ENCODE measurements at places on chromosomes 7 and 10. TPM values are rescaled to one million over a fixed set of nuclear protein-coding genes. Genes with fewer than 3 reads are reported as not detected.

ACTA2 gene
- total RNA-seq: 480 TPM

HOGA1 gene
- 0.75 TPM for total RNA-seq

NYAP1 gene
- total RNA-seq: 0.38 TPM

HOXA11 gene
- total RNA-seq: not detected

GET4 gene
- 29.1 TPM for total RNA-seq

DOCK4 gene
- 8.4 TPM for total RNA-seq

SYT15B gene
- not detected for total RNA-seq

RASSF4 gene
- 10.6 TPM for total RNA-seq

LDB1 gene
- total RNA-seq: 61.7 TPM

OR2A12 gene
- total RNA-seq: not detected

GSDME gene
- 81.1 TPM for total RNA-seq

MRC1 gene
- not detected for total RNA-seq

PWWP2B gene
- total RNA-seq: 7.0 TPM

CPA2 gene
- not detected for total RNA-seq

ADIRF gene
- 184 TPM for total RNA-seq

PSAP gene
- 1,088 TPM for total RNA-seq

HYAL4 gene
- not detected for total RNA-seq

ABCA13 gene
- total RNA-seq: under 0.01 TPM

CYP3A4 gene
- total RNA-seq: not detected

WNT2 gene
- total RNA-seq: 0.08 TPM

SPDYE1 gene
- not detected for total RNA-seq

FAM107B gene
- total RNA-seq: 8.0 TPM

All from smooth muscle cell of the coronary artery (primary cell).